ENCODE measurements at places on chromosomes 12 and 14. TPM values are rescaled to one million over a fixed set of nuclear protein-coding genes. Genes with fewer than 3 reads are reported as not detected.

Gene DDX55
- total RNA-seq, result 20.1 TPM

Gene AQP5
- not detected for total RNA-seq

Gene GAS2L3
- 10.0 TPM for total RNA-seq

Gene SERPINA1
- total RNA-seq, result 41.6 TPM

Gene KRT6C
- total RNA-seq, result not detected

Gene SLC24A4
- total RNA-seq, result 0.77 TPM
